ENCODE measurements at places on chromosomes 1 and 21.

DNA sequence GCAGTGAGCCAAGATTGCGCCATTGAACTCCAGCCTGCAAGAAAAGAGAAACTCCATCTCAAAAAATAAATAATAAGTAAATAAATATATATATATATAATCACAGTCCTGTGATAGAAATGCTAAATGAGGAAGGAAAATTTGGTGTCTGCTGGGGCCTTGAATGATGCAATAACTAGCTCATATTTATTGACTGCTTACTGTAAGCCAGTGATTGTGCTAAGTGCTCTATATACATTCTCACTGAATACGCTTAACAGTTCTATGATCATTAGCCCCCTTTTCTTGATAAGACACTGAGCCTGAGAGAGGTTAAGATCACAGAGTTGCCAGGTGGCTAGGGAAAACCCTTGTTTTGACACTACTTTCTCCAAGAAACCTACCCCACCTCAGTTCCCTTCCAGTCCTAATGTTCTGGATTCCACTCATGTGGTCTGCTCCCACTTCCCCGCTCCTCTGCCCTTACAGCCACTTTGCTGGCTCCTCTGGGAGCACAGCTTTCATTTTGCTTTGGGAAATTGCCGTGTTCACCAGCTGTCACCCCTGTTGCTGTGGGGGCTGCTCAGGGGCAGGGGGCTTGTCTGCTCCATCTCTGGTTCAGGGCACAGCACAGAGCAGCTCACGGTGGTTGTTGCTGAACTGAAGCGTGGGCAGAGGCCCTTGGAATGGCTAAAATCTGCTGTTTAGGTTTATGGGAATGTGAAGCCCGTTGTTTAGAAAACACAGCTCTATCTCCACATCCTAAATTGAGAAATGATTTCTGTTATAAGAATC, 2.5 kb upstream of the BMP8A start:
- DNase-seq, result no peak

- DNase-seq, result no peak
Measured at GRCh38 chr1:31931593-31932225, 6.5 kb downstream of the PTP4A2 start.

GRCh38 chr21:25589887-25590286, 17.4 kb downstream of the MRPL39 start:
- no peak for DNase-seq

GRCh38 chr1:223411309-223411708, 18.1 kb downstream of the CCDC185 start:
- DNase-seq, result no peak

GRCh38 chr21:38959692-38960061, 153.9 kb downstream of the ETS2 start:
- DNase-seq, result no peak

- no peak for DNase-seq
Measured at GRCh38 chr1:200694738-200695137, 25.0 kb upstream of the DDX59 start.

DNA sequence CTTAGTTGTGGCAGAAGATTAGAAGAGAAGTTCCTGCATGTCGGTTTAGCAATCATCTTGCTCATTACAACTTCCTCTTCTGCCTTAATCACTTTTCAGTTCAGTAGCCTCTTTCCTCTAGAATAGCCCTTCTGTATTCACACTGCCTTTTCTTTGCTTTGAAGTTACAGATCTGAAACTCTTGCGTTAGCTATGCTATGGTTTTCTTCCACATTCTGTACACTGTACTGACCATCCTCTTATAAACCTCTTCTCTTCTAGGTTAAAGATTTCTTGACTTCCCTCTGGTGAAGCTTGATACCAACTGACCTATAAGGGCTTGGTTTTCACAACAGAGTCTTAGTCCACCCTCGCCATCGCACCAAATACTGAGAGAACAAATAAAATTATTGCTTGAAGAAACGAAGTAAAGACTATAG, 35.0 kb downstream of the C21orf91 start:
- no peak for DNase-seq

GRCh38 chr1:153842006-153842471, 66.8 kb downstream of the SLC27A3 start:
- no peak for DNase-seq

DNA sequence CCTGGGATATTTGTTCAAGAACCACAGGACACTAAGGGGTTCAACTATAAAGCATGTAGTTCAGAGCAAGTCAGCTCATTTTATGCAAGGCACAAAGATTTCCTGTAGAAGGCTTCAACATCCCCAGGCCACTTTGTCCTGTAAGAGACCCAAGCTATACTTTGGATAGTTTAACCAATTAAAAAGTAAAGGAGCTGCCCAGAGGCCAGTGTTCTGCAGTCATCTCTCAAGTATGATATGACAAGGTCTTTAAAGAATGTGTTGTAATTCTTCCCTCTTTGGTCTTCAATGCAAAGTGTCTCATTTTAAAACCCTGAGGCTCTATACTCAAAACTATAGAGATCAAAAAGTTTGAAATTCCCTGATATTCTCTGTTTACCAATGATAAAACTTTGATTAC, 34.1 kb downstream of the KRTAP20-3 start:
- no peak for DNase-seq

DNA sequence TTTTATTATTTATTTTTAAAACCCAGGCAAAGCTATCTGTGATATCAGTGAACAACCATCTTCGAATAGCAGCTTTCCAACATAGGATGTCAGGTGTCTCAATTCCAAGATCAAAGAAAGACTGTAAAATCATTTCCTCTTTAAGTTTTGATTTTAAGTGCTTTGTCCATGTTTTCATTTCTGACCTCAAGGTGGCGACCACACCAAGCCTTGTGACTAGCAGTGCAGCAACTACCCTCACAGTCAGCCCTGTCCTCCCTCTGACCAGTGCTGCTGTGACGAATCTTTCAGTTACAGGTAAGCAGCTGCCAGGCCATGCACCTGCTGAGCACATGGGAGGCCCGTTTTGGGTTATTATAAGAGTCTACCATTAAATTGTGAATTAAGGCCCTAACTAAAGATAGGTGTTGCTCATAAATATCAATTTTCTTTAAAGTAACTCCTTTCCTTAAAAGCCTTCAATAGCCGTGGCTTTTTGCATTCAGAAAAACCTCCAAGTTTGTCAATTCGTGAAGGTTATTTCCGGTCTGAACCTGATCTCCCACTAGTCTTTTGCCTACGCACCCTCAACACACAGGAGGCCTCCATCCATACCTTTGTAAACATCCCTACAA, 117.0 kb downstream of the CD247 start:
- DNase-seq, result no peak

DNA sequence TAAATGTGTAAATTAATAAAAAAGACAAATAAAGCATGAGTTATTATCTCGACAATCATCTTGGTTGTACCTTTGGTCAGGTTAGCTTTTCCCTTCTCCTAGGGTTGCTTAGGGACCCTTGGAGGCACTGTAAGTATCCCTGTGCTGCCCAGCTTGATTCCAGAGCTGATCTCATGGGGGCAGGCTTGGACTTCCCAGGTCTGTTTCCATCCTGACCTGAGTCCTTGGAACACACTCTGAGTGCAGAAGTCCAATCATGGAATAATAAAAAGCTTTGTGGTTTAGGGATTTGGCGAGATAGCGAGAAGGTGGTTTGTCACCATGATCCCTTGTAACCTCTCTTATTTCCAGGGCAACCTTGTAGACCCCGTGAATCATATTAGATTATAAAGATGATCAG, 18.7 kb upstream of the PAPPA2 start:
- DNase-seq, result no peak

DNA sequence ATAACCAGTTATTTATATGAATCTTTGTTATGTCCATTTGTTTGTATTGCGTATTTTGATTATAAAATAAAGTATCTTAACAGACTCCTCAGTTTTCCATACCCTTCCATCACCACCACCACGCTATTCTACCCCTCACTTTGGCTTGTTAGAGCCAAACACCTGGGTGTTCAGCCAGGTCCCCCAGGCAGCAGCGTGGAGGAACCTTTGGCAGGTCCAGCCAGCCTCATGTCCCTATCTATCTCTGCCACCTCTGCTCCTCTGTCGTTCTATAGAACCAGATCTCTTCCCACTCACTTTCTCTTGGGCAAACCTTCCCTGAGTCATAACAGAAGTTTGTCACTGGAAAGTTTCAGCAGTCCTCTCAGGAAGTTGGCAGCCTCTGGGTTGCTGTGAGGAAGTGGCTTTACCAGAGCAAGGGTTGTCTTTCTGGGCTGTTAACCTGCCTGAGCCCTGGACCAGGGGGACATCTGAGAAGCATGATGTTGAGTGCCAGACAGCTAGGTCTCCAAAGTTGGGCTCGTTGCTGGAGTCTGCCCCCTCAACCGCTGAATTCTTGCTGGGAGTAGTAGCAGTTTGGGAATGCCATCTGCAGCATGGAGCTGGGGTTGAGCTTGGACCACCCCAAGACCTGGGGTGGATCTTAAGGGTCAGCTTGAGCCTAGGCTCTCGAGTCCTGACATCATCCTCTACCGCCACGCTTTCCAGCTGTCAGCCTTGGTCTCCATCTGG, 996 bp upstream of the SH3BGRL3 start:
- no peak for DNase-seq

- DNase-seq, result no peak
Measured at GRCh38 chr1:21491488-21492355, 17.5 kb upstream of the ALPL start.
